ENCODE measurements at places on chromosomes 1 and 21.

DNA sequence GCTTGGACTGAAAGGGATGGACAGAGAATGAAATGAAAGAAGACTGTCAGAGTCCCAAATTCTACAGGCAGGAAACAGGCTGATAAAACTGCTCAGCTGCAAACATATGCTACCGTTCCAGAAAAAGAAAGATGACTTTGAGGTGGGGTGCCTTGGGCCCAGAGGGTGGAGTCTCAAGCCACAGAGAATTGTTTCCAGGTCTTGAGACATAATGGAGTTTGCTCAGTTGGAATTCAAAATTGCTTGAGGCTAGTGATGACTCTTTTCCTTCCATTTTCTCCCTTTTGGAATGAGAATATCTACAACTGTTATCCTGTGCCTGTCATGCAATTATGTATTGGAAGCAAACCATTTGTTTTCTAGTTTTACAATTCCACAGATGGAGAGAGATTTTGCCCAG is 23.6 kb upstream of the PSEN2 start:
- DNase-seq: no peak

GRCh38 chr1:234980645-234981396 is 147.8 kb downstream of the TOMM20 start:
- DNase-seq: no peak

- no peak for DNase-seq
These were observed 194.6 kb upstream of the RRP15 start for GRCh38 chr1:218090459-218090858.

DNA sequence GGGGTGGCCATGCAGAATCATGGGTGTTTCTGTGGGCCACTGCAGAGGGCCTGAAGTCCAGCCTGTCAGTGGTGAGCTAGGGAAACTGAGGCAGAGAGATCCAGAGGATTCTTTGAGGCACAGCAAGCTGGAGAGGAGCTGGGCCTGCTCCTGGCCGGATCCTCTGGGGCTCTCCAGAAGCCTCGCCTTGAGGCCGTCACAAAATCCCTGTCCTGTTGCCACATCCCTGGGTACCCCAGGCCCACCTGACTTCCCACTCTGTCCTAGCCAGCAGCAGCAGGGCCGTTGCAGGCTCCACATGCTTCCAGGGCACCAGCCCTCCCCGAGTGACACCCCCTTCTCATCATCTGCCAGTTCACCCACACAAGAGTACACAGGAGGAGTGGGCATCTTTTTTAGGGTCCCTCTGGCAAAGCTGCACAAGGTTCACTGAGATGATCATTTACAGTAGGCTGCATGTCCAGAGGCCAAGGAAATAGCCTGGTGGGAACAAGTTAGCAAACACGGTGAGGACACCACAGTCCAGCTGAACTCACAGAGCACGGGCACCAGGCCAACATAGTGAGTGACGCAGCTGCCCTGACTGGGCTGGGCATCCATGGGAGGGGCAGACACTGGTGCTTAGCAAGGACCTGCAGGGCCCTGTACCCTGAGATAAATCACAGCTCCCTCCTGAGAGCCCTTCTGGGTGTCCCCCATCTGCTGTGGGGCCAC is 25.1 kb upstream of the TSPEAR start:
- no peak for DNase-seq

- DNase-seq: no peak
These were observed 62.9 kb downstream of the B3GALT5 start for GRCh38 chr21:39675590-39675989.
